ENCODE measurements at places on chromosomes 16 and 17.

- DNase-seq = no peak
These were observed 28.6 kb downstream of the NFATC3 start for GRCh38 chr16:68113765-68114240.

DNA sequence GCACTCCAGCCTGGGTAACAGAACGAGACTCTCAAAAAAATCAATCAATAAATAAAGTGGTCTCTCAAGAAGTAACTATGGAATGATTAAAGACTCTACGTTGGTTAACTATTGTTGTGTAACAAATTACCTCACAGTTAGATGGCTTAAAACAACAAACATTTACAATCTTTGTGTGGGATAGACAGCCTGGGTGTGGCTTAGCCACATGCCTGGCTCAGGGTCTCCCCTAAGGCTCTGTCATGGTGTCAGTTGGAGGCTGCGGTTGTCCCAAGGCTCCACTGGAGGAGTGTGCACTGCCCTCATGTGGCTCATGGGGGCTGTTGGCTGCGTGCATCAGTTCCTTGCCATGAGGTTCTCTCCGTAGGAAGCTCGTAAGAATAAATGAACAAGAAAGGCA is 294.5 kb downstream of the SNX29 start:
- no peak for DNase-seq

GRCh38 chr17:36808180-36808661 is 129.1 kb upstream of the LHX1 start:
- DNase-seq = no peak

DNA sequence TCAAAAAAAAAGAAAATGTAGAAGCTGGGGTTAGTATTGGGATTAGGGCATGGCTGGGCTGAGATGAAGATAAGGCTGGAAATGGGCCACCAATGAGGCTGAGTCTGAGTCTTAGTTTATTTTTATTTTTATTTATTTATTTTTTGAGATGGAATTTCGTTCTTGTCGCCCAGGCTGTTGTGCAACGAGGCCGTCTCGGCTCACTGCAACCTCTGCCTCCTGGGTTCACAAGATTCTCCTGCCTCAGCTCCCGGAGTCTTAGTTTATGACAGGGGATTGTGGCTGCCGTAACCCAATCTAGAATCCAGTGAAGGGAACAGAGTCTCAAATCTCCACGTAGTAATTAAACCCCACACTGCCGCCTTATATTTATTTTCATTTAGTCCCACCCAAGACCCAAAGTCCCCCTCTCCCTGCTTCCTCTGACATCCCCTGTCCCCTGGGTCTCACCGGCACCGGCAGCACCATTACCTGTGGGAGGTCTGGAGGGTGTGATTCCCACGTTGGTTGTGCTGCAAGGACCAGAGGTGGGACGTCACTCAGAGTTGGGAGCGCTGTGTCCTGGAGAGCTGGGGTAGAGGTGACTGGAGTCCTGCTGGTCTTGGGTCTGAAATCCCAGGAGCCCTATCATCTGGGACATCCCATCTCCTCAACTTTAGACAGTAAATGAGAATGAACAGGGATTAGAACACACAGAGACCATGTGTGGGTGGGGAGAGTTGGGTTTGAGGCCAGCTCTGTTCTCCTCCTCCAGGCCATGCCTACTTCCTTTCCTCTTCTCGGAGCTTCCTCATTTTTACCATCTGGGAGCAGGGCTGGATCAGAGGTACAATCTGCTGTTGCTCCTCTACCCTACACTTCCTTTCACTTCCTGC is at the start of gene CLEC10A:
Gene CLEC10A (minus strand): TSS at position 671 of the 875 bp plus-strand sequence. CDS start 1,439 bp downstream, outside the sequence.
- DNase-seq = no peak

GRCh38 chr17:40291281-40291664 is 3.6 kb downstream of the CDC6 start:
- DNase-seq = no peak

GRCh38 chr16:21300309-21301167 is 22.4 kb upstream of the CRYM start:
- no peak for DNase-seq

All from activated CD8-positive, alpha-beta memory T cell treated with anti-CD3 and anti-CD28 coated beads for 4 hours (primary cell).